ENCODE measurements at places on chromosomes 3 and 15.
A peak's percentile ranks its signal among the peaks of the same experiment; 100 is the strongest.

DNA sequence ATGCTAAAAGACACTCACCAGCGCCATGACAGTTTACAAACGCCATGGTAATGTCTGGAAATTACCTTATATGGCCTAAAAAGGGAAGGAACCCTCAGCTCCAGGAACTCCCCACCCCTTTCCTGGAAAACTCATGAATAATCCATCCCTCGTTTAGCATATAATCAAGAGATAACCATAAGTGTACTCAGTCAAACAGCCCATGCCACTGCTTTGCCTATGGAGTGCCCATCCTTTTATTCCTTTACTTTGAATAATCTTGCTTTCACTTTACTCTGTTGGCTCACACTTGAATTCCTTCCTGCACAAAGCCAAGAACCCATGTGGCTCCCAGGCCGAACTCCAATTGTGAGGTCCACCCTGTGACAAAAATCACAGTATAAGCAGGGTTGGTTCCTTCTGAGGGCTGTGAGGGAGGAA is 19.1 kb upstream of the FSTL1 start:
- DNase-seq: peak; percentile 31

DNA sequence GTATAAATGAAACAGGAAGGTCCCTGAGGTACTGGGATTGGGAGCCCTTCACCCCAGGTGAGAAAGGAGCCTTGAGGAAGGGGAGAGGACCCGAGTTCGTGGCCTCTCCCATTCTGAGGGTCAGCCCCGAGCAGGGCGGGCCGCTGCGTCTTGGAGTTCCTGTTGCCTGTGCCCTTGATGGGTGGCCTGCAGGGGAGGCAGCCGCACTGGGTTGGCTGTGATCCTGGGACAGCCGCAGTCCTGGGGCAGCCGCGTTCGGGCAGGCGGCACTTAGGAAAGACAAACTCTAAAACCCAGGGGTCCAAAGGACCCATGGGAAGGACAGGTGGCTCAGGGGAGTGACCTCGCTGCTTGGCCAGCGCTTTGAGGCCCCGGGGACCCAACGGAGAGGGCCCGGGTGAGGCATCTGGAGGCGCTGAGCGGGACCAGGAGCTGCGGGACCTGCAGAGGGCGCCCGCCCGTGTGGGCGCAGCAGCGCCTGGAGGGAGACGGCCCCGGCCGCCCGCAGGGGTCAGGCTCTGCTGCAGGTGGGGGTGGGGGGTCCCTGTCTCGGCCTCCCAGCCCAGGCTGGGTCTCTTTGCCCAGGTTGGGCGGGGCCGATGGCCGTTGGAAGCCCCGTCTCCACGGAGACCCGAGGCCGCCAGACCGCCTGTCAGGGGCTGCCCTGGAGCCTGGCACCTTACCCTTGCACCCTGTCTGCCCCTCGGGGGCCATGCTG is 65.1 kb downstream of the HMCES start:
- DNase-seq: peak; percentile 14

GRCh38 chr15:74402873-74403587 is 30.7 kb downstream of the SEMA7A start:
- DNase-seq: no peak

DNA sequence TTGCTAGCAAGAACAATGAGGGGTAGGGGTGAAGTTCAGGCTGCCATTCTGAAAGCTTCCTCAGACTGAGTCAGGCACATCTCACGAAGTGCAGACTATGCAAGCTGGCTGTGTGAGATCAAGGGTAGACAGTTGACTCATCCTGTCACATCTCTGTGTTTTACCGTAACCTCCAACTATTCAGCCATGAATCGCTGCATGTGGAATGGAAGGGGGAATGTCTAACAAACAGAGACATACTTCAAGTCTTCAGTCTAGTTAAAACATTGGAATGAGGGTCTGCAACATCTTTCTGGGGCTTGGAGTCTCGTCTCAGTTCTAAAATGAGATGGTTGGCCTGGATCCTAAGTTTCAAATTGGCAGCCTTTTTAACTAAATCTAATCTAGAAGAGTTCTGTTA is 25.9 kb downstream of the AGTR1 start:
- peak; percentile 67 for DNase-seq

- DNase-seq: no peak
Observed at GRCh38 chr3:174216946-174217718, 642.0 kb upstream of the NAALADL2 start.

- peak; percentile 75 for DNase-seq
Observed at GRCh38 chr3:159929171-159930141, 59.2 kb upstream of the IL12A start.
